ENCODE measurements at places on chromosomes 6 and 20. TPM values are rescaled to one million over a fixed set of nuclear protein-coding genes. Genes with fewer than 3 reads are reported as not detected.

The PPP1R16B gene
- total RNA-seq = 9.7 TPM

The NOTCH4 gene
- total RNA-seq = 2.8 TPM

The SYNDIG1 gene
- 5.9 TPM for total RNA-seq

The KCNK16 gene
- not detected for total RNA-seq

The KCNK5 gene
- total RNA-seq = 44.3 TPM

The BPIFA1 gene
- total RNA-seq = not detected

Data from H1 (cell line).